ENCODE measurements at places on chromosomes 2 and 18. TPM values are rescaled to one million over a fixed set of nuclear protein-coding genes. Genes with fewer than 3 reads are reported as not detected.

The GPR17 gene
- total RNA-seq: not detected

DNA sequence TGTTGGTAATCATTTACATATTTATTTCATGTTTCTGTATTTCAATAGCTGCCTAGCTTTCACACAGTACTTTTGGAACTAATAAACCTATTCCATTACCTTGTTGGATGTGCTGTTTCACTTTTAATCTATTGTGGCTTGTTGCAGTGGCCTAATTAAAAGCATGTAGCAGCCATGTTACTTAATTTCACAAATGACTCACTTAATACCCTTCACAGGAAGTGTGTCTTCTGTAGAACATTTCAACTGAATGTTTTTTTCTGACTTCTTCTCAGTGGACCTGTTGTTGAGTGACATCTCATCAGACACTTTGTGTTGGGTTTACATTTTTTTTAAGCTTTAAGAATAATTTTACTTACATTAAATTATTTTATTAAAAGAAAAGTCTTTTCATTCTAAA is 260.5 kb upstream of the THUMPD2 start:
- no peak for DNase-seq
- no peaks in the 10 kb centered on the region for H3K27me3 ChIP-seq
- no peaks in the 10 kb centered on the region for H3K36me3 ChIP-seq
- no peak overlapping the region for H3K27ac ChIP-seq

DNA sequence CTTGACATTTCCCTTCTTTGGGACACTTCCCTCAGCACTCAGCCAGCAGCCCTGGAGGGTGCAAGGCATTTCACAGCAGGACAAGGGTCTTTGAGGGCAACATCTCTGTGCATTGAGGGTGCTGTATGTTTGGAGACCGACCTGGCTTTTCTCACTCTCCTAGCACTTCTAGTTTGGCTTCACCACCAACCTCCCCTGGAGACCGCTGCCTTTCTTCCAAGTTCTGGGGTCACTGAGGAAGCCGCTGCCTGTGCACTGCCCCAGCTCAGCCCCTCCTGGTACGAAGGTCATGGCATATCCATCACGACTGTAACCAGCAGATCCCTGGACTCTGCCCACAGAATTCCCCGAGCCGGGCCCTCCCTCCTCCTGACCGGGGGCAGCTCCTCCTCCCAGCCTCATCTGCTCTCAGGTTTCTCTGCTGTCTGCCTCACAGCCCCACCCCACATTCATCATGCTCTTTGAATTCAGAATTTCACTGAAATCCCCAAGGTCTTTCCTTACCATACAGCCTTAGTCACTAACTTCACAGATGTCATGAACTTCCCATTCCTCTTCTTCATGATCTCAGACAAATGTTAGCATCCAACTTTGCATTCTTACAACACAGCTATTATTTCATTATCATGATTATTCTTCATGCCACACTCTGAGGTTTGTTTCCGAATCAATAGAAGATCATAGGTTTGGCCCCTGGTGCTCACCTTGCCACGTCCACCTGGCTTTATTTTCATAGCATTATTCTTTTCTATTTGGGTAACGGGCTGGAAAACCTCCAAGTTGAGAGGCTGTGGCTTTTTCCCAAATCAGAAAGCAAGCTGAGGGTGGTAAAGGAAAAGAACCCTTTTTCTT is 113.0 kb upstream of the COPS8 start:
- DNase-seq: peak; percentile 81
- peak overlapping the region; percentile 70 for H3K27ac ChIP-seq
- H3K4me1 ChIP-seq: peaks cover 20% of the 10 kb centered on the region
- H3K36me3 ChIP-seq: no peaks in the 10 kb centered on the region
- H3K4me3 ChIP-seq: no peak overlapping the region

The IL1B gene
- not detected for total RNA-seq

DNA sequence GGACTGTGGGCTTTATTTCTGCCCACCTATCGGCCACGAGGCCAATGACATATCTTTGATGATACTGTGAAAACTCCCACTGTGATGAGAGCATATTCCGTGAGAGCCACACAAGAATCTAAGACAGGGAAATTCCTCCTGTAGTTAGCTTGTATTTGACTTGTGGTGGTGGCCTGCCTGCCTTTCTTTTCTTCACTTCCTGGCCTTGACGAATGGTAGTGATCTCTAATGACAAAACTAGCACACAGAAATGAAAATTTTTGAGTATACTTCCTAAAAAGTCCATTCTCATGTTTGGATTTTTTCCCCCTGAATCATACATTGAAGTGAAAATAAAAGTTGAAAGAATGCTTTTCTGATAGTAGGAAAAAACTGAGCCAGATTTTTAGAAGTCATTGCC is 94.4 kb downstream of the MGAT5 start:
- no peaks in the 10 kb centered on the region for H3K27me3 ChIP-seq
- no peak for DNase-seq
- H3K27ac ChIP-seq: no peak overlapping the region
- H3K4me3 ChIP-seq: no peak overlapping the region
- H3K4me1 ChIP-seq: no peaks in the 10 kb centered on the region

DNA sequence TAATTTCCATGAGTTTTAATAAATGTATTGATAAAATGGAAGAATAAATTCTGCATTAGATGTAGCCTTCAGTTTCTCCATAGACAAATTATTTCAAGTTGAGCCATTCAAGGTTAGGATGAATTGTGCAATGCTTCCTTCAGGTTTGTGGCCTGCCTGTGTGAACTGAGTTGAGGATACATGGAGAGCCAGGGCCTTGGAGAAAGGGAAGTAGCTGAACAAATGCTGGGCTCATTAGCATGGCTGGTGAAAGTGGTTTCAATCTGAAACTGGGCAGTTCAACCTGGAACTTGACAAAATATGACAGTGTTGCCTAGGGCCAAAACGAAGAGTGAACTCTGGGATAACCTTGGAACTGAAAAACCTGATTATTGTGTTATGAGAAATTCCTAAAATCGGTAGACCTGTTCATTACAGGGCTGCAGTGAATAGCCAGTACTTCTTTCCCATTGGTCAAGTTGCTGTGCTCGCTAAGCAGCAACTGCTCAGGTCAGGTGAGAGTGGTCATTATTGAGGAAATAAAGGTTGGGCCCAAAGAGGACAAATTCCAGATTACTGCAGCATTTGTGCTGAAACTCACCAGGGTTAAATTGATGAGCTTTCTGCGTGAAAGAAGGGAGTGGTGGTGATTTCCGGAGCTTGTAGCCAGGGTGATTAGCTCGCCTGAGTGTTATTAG is 12.7 kb downstream of the INPP1 start:
- DNase-seq: no peak
- H3K27me3 ChIP-seq: no peaks in the 10 kb centered on the region
- no peak overlapping the region for H3K4me3 ChIP-seq
- no peak overlapping the region for H3K27ac ChIP-seq

DNA sequence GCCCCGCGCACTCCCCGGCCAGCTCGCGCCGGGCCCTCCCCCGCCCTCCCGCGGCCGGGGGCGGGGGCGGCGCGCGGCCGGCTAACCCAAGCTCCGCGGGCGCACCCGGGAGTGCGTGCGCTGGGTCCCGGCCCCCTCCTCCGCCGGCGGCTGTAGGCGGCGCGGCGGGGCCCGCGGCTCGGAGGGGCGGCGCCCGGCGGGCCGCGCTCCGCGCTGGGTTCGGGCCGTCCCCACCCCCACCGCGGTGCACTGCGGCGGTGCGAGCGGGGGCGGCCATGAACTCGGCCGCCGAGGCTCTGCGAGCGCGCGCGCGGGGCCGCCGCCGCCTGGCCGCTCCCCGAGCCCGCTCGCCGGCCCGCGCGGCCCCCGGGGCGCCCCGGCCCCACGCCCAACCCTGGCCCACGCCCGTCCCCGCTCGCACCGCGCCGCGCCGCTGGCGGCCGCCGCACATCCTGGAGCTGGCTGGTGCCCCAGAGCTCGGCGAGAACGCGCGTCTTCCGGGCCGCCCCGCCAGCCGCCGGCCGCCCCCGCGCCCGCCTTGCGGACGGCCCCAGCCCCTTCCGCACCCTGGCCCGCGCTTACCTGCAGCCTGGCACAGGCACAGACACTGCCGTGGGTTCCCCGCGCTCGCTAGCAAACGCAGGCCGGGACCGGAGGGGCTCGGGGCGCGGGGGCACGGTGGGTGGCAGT is at the start of gene ZBTB14:
TSS of gene ZBTB14 (minus strand) at position 496 of the 690 bp plus-strand sequence. CDS start 2,480 bp downstream, outside the sequence.
- H3K4me3 ChIP-seq: peak within 1 kb of the TSS; percentile 89
- H3K27ac ChIP-seq: peak within 1 kb of the TSS; percentile 72
- H3K4me1 ChIP-seq: 0 out of 2 replicates have a peak, but pooled peaks cover 4% of the 10 kb centered on the region
- DNase-seq: peak; percentile 55
- H3K36me3 ChIP-seq: no peaks in the 10 kb centered on the region
- no peaks in the 10 kb centered on the region for H3K27me3 ChIP-seq

- no peak overlapping the region for H3K27ac ChIP-seq
- H3K27me3 ChIP-seq: no peaks in the 10 kb centered on the region
- H3K36me3 ChIP-seq: no peaks in the 10 kb centered on the region
- no peak overlapping the region for H3K4me3 ChIP-seq
Observed at GRCh38 chr18:10563886-10564285, 38.1 kb downstream of the NAPG start.

- no peak for DNase-seq
- H3K27me3 ChIP-seq: no peaks in the 10 kb centered on the region
- no peak overlapping the region for H3K27ac ChIP-seq
- H3K36me3 ChIP-seq: no peaks in the 10 kb centered on the region
Observed at GRCh38 chr2:223494942-223495341, 107.2 kb downstream of the SCG2 start.

- DNase-seq: no peak
- no peaks in the 10 kb centered on the region for H3K27me3 ChIP-seq
- H3K36me3 ChIP-seq: no peaks in the 10 kb centered on the region
- H3K4me3 ChIP-seq: no peak overlapping the region
Observed at GRCh38 chr2:207113414-207113813, 52.3 kb downstream of the KLF7 start.

- H3K4me3 ChIP-seq: peak within 1 kb of the TSS; percentile 92
- H3K27me3 ChIP-seq: no peaks in the 10 kb centered on the region
- H3K27ac ChIP-seq: peak within 1 kb of the TSS; percentile 100
- DNase-seq: no peak
- H3K4me1 ChIP-seq: peaks cover 18% of the 10 kb centered on the region
- H3K36me3 ChIP-seq: no peaks in the 10 kb centered on the region
Observed at GRCh38 chr2:241315879-241316631, at the start of gene SEPTIN2. TSS of gene SEPTIN2 (plus strand) at chr2:241315925. CDS start at chr2:241324233, 8,308 bp downstream.

The TLX2 gene
- 0.72 TPM for total RNA-seq

GRCh38 chr2:9655441-9656269 is 24.9 kb upstream of the YWHAQ start:
- no peaks in the 10 kb centered on the region for H3K27me3 ChIP-seq
- H3K4me3 ChIP-seq: no peak overlapping the region
- H3K4me1 ChIP-seq: no peaks in the 10 kb centered on the region
- H3K27ac ChIP-seq: no peak overlapping the region
- DNase-seq: no peak
- H3K36me3 ChIP-seq: no peaks in the 10 kb centered on the region

DNA sequence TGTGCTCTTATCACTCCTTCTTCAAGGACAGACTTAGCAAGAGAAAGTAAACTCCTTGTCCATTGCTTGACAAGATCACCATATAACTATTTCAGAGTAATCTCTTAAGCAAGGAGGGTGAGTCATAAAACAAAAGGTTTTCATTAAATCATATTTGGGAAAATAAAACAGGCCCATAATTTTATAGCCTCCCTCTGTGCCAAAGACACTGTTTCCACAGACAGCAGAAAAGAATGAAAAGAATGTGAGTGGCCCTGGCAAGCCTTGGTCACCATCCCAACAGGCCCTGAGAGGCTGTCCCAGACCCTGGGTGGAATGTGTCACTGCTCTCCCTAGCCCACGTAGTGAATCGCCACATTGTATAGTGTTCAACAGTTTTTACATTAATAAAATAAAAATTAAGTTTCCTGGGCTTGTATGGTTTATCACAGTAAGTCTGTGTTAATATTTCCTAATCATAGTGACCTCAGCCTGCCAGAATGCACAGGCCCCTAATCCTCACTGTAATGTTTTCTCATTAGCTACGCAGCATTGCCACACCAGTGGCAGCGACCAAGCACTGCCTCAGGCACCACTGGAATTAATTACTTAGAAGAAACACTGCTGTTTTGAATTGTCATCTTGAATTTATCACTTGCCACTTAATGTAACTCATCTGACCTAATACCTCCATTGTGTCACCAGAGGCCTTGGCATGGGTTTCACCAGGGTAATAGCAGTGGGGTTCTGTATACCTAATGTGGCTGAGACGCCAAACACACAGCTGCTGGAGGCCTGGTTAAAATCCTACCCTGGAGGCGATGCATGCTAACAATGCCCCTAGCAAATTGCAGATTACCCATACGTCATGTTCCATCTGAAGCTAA is 401.9 kb downstream of the LNPK start:
- no peaks in the 10 kb centered on the region for H3K27me3 ChIP-seq
- no peak overlapping the region for H3K4me3 ChIP-seq
- H3K4me1 ChIP-seq: peaks cover 36% of the 10 kb centered on the region
- peak overlapping the region; percentile 66 for H3K27ac ChIP-seq

GRCh38 chr2:185208261-185208660 is 530.3 kb upstream of the FSIP2 start:
- no peak overlapping the region for H3K4me3 ChIP-seq
- no peaks in the 10 kb centered on the region for H3K36me3 ChIP-seq
- DNase-seq: peak; percentile 77
- H3K27me3 ChIP-seq: no peaks in the 10 kb centered on the region
- no peak overlapping the region for H3K27ac ChIP-seq
- no peaks in the 10 kb centered on the region for H3K4me1 ChIP-seq

DNA sequence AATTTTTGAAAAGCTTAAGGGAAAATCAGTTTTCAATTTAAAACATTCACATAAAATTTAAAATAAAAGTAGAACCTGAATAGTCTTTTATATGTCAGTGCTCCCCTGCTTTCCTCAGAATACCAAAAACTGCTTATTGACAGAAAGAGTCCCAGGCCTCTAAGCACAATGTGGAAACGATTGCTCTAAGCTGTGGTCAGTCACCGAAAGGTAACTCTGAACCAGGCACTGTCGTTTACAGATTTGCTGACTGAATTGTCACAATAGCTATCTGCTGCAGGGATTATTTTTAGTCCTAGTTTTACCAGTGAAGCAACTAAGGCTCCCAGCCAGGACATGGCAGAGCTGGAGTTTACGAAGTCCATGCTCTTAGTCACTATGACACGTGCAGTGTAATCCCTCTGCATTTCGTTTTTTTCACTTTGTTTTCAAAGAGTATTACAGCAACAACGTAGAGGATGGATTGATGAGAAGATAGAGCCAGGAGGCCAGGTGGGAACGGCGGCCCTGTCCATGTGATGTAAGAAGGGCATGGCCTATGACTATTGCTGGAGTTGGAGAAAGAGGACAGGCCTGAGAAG is 28.1 kb upstream of the TMEM247 start:
- H3K27me3 ChIP-seq: no peaks in the 10 kb centered on the region
- peak overlapping the region; percentile 4 for H3K27ac ChIP-seq
- DNase-seq: no peak
- H3K36me3 ChIP-seq: no peaks in the 10 kb centered on the region
- H3K4me1 ChIP-seq: no peaks in the 10 kb centered on the region
- H3K4me3 ChIP-seq: no peak overlapping the region

The PKDCC gene
- 339 TPM for total RNA-seq

- no peak for DNase-seq
- H3K27ac ChIP-seq: no peak overlapping the region
- H3K4me3 ChIP-seq: no peak overlapping the region
Observed at GRCh38 chr2:75087736-75088135, 111.6 kb downstream of the TACR1 start.

- no peak overlapping the region for H3K27ac ChIP-seq
- peaks cover 10% of the 10 kb centered on the region for H3K4me1 ChIP-seq
- H3K27me3 ChIP-seq: peaks cover 10% of the 10 kb centered on the region
- no peaks in the 10 kb centered on the region for H3K36me3 ChIP-seq
Observed at GRCh38 chr2:207162316-207162715, 3.4 kb downstream of the KLF7 start.

Measured in Caco-2 (cell line).